ENCODE measurements at places on chromosomes 12 and 14.

GRCh38 chr14:91021115-91021514, 39.3 kb downstream of the RPS6KA5 start:
- no peak for DNase-seq

- DNase-seq, result no peak
Observed at GRCh38 chr14:30903285-30904124, 29.1 kb downstream of the COCH start.

DNA sequence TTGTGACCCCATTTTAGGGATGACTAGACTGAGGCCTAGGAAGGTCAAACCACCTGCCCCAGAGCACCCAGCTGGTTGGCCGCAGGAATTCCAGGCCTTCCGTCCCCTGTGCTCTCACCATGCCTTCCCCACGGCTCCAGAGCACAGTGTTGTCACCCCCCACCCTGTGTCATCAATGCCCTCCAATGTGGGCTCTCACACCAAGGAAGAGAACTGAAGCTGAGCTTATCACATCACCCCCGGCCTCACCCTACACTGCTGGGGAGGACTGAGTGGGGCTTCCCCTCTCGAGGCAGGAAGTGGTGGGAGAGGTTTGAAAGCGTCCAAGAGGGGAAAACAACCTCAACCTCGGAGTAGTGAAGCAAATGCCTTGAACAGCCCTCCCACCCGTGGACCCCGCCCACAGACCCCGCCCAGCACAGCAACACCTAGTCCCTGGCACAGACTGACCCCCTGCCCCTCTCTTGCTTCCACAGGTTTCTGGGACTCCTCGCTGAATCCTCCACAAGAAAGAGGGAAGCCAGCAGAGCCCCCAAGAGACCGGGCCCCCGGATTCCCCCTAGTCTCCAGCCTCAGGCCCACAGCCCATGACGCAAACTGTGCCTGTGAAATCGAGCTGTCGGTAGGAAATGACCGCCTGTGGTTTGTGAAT, 97.2 kb downstream of the LGMN start:
- DNase-seq, result peak; percentile 90

DNA sequence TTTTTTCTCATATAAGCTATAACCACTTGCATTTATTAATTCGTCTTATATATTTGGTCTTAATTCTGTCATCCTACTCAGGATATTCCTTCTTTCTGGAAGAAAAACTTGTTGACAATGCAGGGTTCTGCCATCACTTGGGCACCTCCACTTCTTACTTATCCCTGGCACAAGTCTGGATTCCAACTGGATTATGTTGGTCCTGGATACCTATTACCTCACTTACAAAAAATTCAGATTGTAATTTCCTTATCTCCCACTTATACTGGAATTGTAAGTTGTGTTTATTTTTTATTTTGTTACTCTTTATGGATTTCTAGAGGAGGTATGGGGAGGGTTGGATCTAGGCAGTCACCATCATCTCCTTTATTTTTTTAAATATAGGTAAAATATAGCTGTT, 36.7 kb downstream of the LRRIQ1 start:
- DNase-seq, result no peak

DNA sequence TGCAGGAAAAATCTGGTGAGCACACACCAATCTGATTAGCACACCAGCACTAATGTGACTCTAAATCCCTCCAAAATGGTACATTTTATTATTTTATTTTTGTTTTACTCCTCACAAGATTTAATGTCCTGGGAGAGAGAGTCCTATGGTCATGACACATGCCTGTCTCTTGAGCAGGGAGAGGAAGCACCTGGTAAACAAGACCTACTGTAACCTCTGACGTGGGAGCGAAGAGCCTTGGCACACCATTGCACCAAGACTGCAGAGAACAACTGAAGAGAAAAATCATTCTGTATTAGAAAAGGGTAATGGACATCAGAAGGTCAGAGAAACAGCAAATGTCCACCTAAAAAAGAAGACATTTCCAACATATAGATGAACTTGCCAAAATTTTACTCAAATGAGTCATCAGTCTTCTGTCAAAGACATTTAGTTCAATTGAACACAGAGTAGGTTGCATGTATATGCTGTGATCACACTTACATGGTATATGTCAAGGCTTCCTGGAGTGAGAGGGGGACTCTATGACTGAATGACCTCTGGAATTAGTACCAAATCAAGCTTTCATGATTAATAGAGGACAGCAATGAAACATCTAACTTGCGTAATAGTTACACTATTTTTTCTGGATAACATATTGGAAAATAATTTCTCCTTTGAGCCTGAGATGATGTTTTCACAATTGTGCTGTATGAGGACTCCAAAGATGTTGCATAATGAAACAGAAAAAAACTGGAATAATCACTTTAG, 186.9 kb upstream of the FLRT2 start:
- DNase-seq, result no peak

DNA sequence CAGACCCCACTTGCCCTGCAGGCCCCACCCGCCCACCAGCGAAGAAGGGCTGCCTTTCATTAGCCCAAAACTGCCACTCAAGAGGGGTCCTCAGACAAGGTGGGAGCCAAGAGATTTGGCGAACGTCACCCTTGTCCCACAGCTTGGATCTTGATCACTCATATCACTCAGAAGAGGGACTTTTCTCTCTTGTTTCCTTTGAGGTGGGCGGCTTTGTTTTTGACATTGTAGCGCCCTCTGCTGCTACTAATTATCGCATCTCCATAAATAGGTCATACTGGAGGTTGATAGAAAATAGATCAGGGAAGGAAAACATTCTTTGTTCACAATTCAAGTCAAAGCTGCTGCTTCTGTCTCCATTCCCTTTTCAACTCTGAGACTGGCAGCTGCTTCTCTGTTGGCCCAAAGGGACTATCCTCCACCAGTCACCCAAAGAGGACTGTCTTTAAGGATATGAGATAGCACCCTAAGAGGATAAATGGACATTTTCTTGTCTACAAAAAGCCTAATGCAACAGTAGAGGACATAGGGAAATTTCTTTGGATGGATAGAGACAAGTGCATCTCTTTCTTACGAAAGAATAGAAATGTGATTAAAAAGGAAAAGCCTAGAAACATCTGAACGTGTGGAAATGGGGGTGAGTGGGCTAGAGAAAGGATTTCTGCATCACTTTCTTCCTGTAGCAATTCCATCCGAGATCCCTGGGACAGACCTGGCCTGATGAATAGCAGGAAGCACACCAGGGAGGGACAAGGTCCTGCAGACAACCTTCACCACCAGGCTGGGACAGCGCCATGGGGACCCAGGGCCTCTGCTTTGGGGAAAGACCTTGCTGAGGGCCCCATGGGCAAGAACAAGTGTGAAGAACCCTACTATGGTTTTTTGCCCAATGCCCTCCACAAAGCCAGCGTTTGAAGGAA, 115.8 kb downstream of the DAD1 start:
- no peak for DNase-seq

DNA sequence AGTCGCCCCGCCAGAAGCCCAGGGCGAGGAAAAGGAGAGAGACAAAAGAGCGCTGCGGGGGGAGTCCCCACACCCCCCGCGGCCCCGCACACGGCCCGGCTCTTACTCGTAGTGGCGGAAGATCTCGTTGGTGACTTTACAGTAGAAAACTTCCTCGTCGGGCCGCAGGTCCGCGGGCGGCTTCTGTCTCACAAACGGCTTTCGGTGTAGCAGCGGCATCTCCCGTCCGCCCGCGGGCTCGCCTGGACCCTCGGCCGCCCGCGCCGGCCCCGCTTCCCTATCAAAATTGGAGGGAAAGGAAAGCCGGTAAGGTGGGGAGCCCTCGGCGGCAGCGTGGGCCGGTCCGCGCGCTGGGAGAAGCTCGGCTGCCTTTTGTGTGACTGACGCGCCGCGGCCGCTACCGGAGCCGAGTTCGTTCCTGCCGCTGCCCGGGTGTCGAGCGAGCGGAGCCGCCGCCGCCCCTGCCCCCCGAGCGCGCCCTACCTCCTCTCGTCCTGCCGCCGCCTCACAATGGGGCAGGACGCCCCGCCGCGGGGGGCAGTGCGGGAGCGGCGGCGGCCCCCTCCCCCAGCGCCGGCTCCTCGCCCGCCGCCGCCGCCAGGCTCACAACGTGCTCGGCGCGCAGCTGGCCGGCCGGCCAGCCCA, 652 bp downstream of the BAZ1A start:
- no peak for DNase-seq

DNA sequence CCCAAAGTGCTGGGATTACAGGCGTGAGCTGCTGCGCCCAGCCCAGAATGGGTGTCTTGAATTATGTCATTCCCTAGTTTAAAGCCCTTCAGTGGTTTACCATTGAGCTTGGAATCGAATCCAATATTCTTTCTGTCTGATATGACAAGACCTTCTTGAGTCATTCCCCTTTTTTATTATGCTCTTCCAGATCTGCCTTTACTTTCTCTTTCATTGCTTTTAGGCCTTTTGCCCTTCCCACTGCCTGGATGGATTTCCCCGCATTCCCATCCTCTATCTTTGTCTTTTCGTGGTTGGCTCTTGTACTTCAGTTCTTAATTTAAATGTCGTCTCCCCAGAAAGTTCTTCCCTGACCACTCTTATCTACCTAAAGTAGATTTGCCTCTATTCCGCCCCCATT, 1.6 kb downstream of the TRAFD1 start:
- DNase-seq, result no peak

- no peak for DNase-seq
Observed at GRCh38 chr12:75951399-75952278, 79.9 kb downstream of the PHLDA1 start.

- no peak for DNase-seq
Observed at GRCh38 chr12:54858562-54858961, 4.2 kb downstream of the MUCL1 start.

DNA sequence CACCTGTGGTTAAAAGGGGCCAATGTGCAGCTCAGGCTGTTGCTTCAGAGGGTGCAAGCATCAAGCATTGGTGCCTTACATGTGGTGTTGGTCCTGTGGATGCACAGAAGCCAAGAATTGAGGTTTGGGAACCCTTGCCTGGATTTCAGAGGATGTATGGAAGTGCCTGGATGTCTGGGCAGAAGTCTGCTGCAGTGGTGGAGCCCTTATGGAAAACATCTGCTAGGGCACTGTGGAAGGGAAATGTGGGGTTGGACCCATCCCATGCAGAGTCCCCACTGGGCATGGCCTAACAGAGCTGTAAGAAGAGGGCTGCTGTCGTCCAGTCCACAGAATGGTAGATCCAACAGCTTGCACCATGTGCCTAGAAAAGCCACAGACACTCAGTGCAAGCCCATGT, 36.6 kb downstream of the PCNX1 start:
- no peak for DNase-seq

DNA sequence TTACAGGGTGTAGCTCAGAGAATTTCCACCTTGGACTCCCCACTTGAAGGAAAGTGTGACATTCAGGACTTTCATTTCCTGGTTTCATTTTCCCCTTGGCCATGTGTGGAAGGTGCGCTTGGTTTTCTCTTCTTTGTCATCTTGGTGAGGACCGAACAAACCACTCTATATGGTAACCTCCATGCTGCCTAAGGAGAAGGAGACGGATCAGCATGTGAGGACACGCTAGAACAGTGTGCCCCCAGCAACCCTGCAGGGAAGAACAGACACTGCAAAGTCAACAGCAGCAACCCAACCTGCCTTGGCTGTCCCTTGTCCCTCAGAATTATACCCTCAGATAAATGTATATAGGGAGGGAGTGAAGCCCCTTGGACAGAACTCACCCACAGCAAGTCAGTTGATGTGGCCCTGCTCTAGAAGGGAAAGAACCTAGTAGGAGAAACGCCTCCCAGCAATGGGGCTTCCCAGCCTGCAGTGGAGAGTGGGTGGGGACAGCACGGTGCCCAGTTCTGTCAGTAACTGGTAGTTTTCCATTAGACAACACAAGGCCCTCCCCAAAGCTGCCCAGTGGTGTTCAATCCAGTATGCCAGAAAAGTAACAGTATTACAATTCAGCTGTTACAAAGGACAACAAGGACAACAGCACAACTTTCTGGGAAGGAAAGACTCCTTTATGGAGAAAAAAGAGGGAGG, 18.9 kb upstream of the COCH start:
- DNase-seq, result no peak

GRCh38 chr12:45969084-45969483, 21.3 kb downstream of the SCAF11 start:
- DNase-seq, result no peak

DNA sequence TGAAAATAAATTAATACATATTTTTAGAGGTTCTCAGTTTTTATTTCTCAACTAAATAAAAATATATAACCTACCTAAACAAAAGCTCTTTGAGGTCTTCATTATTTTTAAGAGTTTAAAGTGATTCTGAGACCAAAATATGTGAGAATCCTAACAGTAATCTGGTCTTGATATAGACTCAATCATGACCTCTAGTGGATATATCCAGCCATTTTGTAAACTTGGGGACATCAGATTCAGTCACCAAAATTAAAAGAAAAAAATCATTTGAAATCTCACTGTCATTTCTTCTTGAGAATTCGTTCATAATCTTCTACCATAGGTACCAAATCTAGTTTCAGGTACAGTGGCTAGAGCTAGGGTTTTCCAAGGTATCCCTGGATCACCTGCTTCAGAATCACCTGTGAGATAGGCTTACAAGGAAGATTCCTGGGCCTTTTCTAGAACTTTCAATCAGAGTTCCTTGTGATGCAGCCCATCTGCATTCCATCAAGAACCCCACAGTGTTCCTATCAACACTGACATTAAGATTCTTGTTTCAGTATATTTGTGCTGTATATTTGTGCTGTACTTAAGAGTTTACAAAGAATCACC, 214.9 kb downstream of the ADAMTS20 start:
- no peak for DNase-seq

GRCh38 chr14:28406196-28406595, 360.4 kb upstream of the FOXG1 start:
- DNase-seq, result no peak

DNA sequence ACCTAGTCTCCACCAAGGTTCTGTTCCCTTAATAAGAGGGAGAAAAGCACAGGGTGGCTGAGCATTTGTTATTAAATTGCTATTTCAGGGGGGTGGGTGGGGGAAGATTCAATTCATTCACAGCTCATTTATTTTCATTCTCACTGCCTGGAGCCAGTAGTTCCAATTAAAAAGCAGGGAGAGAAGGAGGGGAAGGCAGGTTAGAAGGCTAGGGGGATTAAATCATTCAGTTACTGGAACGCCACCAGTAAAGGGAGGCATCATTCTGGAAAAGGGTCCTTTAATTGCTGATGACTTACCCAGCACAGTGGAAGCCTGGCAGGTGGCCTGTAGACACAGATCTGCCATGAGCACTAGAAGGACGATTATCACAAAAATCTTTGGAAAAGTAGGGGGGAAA, 47.4 kb downstream of the NIN start:
- no peak for DNase-seq

- no peak for DNase-seq
Observed at GRCh38 chr12:8554451-8555195, 13.9 kb upstream of the CLEC4E start.

Measured in HL-60 (cell line).